ENCODE measurements at places on chromosomes 7 and 10. TPM values are rescaled to one million over a fixed set of nuclear protein-coding genes. Genes with fewer than 3 reads are reported as not detected.
A peak's percentile ranks its signal among the peaks of the same experiment; 100 is the strongest.

ASB10 gene
- not detected for polyA plus RNA-seq

CALCR gene
- polyA plus RNA-seq = 1.1 TPM

CCDC6 gene
- 41.9 TPM for polyA plus RNA-seq

ZDHHC16 gene
- polyA plus RNA-seq = 38.0 TPM

PTPN20 gene
- 4.2 TPM for polyA plus RNA-seq

SLC35G1 gene
- 7.6 TPM for polyA plus RNA-seq

OPALIN gene
- not detected for polyA plus RNA-seq

TMEM236 gene
- polyA plus RNA-seq = 0.29 TPM

OPN4 gene
- not detected for polyA plus RNA-seq

LIPJ gene
- 0.15 TPM for polyA plus RNA-seq

DNA sequence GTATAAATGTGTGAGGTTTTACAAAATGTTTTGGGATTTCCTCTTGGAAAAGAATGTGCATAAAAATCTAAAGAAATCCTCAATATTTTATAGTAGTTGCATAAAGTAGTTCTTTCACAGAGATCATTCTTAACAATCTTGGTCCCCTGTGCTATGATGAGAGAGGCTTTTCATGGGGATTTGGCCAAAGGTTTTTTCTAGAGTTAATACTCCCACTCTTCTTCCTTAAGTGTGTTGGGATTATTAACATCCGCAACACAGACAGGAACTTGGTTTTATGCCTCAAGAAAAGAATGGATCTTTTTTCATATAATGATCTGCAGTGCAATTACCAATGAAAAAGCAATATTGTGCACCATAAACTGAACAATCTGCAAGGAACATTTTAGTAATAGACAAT, 71.5 kb downstream of the AGMO start:
- no peak for DNase-seq

- no peak for DNase-seq
These were observed 81.5 kb upstream of the HPS1 start for GRCh38 chr10:98528166-98528804.

GRCh38 chr10:117175901-117176534, 21.3 kb upstream of the KCNK18 start:
- peak; percentile 61 for DNase-seq

- DNase-seq = no peak
These were observed 115.2 kb upstream of the RAB18 start for GRCh38 chr10:27388761-27389399.

DNA sequence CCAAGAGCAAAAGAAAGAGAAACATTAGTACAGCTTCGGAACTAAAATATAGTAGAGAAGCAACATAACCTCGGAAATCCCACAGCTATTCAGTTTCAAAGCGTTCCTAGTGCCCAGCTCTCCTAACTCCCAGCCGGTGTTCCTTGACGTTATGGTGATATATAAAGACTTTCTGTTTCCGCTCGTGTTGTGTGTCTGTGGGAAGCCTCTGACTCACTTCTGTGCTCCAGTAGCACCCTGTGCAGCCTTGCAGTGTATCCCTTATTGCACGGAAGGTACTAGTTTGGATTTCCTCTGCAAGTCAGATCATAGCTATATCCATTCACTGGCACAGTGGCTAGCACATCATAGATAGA, 535 bp downstream of the ASAH2B start:
- DNase-seq = no peak

DNA sequence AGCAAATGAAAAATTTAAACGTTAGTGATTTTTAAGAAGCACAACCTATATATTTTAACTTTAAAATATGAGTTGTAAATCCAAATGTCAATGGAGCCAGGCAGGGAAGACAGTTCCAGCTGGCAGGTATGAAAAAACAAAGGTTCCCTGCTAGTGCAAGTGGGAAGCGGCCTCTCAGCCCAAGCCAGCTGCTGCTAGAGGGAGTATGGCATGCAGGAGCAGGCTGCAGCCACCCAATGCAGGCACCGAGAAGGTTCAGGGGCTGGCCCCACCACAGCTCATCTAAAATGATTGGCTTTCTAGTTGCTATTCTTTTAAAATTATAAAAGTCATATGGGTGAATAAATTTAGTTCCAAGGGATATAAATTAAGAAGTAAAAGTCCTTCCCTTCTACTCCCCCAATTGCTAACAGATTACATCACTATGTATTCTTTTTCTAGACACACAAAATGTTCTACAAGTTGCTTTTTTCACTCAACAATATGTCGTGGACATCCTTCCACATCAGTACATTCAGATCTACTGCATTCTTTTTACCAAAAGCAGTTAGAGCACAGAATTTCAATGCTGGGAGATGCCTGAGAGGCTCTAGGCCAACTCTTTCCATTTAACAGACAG, 69.3 kb downstream of the SGMS1 start:
- DNase-seq = no peak

GRCh38 chr10:21675157-21675796, 141.2 kb downstream of the MLLT10 start:
- peak; percentile 10 for DNase-seq

- DNase-seq = no peak
These were observed 317.1 kb upstream of the SEMA3C start for GRCh38 chr7:81235997-81236396.

DNA sequence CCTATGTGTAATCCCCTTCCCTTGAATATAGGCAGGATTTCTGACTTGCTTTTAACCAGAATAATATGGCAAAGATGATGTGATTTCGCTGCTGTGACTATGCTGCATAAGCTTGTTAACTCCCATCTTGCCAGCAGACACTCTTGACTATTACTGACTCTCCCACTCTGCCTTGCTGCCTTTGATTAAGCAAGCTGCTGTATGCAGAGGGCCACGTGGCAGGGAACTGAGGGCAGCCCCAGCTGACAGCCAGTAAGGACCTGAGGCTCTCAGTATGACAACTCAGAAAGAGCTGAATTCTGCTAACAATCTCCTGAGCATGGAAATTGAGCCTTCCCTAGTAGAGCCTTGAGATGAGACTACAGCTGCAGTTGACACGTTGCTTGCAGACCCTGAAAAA, 279.4 kb upstream of the CACNA2D1 start:
- no peak for DNase-seq

- no peak for DNase-seq
These were observed 124.5 kb upstream of the RHOBTB1 start for GRCh38 chr10:61068471-61068870.

GRCh38 chr7:115178835-115179234, 256.9 kb downstream of the MDFIC start:
- DNase-seq = no peak

- DNase-seq = no peak
These were observed 15.5 kb downstream of the LZTS2 start for GRCh38 chr10:101014966-101015581.

- no peak for DNase-seq
These were observed 51.0 kb downstream of the MLLT10 start for GRCh38 chr10:21584834-21585530.

- DNase-seq = no peak
These were observed 67.3 kb upstream of the DNAJB12 start for GRCh38 chr10:72421885-72422540.

- no peak for DNase-seq
These were observed 30.1 kb downstream of the APBB1IP start for GRCh38 chr10:26468291-26468690.

GRCh38 chr7:133367561-133367960, 114.7 kb downstream of the EXOC4 start:
- DNase-seq = no peak

DNA sequence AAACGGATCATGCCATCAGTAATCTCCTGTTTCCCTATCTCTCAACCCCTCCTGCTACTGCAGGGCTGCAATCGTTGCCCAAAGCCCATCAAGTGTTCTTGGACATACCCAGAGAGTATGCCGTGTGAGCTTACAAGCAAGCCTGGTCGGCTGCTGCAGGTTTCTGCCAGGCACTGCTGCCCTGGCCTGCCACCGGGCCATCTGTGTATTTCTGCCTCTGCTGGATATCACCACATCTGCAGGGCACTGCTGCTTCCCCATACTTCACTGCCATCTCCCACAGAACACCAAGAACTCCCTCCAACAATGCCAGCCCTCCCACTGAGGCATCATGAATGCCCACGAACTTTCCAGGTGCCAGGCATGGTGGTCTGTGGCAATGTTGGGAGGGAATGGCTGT, 138.2 kb upstream of the SORCS3 start:
- DNase-seq = no peak
